ENCODE measurements at places on chromosomes 4 and X. TPM values are rescaled to one million over a fixed set of nuclear protein-coding genes. Genes with fewer than 3 reads are reported as not detected.
A peak's percentile ranks its signal among the peaks of the same experiment; 100 is the strongest.

DNA sequence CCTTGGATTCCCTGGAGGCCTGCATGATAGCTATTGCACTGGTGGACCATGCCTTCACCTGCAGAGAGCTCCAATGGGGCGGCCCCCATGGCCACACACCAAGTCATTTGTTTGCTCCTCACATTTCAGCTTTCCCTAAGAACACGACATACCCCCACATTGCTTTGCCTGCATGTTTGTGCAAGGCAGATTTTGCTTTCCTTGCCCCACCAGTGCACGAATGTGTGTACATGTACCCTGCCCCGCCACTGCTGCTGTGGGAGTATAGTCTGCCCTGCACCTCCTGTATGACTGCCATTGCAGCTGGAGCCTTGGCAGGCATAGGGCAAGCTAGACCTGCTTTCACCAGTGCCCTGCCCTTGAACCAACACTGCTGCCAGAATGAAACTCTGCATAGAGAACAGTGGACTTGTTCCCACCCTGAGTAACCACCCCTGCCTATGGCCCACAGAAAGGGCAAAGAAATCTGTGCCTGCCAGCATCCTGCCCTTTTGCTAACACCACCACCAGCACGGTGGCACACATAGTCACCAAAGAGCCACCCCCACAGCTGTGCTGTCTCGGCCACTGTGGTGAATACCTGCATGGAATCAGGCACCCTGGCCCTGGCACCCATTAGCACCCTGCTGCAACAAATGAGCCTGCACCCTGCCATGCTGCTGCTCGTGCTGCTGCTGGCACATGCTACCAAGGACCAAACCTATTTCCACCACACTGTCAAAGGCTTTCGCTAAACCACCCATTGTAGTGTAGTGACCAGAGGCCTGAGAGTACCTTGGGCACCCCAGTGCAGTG, 661.7 kb upstream of the FAM241A start:
- H3K27ac ChIP-seq: no peak overlapping the region
- H3K27me3 ChIP-seq: no peaks in the 10 kb centered on the region
- DNase-seq: no peak
- no peaks in the 10 kb centered on the region for H3K36me3 ChIP-seq
- H3K4me3 ChIP-seq: no peak overlapping the region

DNA sequence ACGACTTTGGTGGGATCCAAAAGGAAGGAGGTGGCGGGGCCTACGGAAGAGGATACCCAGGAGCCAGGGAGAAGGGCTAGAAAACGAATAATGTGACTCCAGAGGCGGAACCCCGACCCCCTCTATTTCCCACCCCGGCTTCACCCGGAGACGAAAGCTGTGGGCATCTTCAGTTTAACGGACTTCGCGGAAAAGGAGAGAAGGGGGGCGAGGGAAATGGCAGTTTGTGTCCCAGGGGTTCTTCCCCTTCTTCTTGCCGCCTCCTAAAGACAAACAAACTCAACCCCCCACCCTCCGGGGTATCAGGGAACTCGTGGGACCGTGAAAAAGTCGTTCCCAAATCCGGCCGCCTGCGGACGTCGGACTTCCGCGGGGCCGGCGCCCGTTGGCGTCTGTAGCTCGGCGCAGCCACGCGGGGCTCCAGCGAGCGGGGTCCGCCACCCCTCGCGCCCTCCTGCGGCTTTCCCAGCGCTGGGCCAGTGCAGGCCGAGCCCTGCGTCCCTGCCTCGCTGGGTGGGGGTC, 3.6 kb upstream of the LEF1 start:
- H3K36me3 ChIP-seq: peaks cover 4% of the 10 kb centered on the region
- peaks cover 53% of the 10 kb centered on the region for H3K4me1 ChIP-seq
- peak overlapping the region; percentile 97 for H3K4me3 ChIP-seq
- peaks cover 14% of the 10 kb centered on the region for H3K27me3 ChIP-seq
- H3K27ac ChIP-seq: peak overlapping the region; percentile 88
- peak; percentile 81 for DNase-seq

DNA sequence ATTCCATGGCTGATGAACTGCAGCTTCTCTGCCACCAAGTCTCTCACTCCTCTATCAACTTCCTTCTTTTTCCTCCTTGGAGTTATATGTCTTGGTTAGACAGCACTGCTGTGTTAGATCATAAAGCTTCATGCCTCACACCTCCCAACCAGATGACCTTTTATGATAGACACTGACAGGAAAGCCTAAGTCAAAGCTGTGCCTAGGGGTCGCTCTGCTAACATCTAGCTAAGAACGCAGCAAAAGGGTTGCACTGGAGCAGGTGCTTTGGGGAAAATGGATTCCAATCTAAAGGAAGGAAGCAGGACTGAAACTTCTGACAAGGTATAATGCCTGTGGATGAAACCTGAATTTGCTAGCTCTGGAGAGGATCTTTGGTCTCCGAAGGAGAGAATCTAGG, 509.7 kb downstream of the SMARCA1 start:
- no peaks in the 10 kb centered on the region for H3K4me1 ChIP-seq
- DNase-seq: no peak
- H3K4me3 ChIP-seq: no peak overlapping the region

DNA sequence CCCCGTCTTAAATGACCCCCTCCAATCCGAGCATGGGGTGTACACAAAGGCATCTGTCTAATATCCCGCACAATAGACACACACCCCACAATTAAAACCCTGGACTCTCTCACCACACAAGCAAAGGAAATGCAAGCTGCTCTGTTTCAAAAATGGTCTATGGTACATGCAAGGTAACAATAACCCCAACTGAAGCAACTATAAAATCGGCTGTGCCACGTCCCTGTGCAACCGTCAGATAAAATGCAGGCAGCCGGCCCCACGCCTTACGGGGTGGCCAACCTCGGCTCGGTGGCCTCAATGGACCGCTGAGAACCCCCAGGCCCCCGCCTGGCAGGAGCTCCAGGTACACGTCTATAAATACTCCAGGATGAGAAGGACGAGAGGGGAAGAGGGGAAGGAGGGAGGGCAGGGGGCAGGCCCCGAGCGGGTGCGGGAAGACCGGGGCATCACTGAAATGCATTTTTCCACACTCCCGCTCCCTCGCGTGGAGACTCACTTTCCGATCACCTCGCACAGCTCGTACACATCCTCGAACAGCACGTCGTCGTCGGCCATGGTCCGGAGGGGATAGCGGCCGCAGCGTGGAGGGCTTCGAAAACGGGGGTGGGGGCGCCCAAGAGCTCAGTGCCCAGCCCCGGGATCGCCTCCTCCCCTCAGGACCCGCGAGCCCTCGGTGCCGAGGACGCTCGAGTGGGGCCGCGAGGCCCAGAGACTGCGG, 763 bp downstream of the CASK start:
- H3K27ac ChIP-seq: peak overlapping the region; percentile 84
- no peaks in the 10 kb centered on the region for H3K36me3 ChIP-seq
- DNase-seq: peak; percentile 74
- H3K4me3 ChIP-seq: peak overlapping the region; percentile 88
- peaks cover 30% of the 10 kb centered on the region for H3K4me1 ChIP-seq
- H3K27me3 ChIP-seq: peaks cover 2% of the 10 kb centered on the region

- no peaks in the 10 kb centered on the region for H3K4me1 ChIP-seq
- DNase-seq: no peak
- H3K27ac ChIP-seq: no peak overlapping the region
- no peak overlapping the region for H3K4me3 ChIP-seq
- no peaks in the 10 kb centered on the region for H3K27me3 ChIP-seq
Measured at GRCh38 chr4:3671571-3672464, 94.4 kb upstream of the ADRA2C start.

DNA sequence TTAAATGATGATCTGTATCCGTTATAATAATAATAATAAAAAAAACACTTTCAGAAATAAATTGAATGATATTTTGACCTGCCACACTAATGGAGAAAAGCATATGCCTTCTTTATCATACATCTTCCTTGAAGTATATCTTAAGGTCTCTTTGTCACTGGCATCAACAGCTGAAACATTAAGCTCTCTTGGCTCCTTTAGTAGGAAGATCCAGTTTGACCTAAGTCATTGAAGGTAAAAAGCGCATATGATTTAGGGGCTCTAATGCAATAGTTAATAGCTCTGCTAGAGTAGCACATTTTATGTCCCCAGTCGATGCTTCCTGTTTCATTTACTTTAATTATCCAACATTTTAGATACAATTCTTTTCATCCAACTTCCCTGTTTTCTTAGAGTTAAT, 1010.8 kb downstream of the STPG2 start:
- no peak overlapping the region for H3K4me3 ChIP-seq
- no peaks in the 10 kb centered on the region for H3K27me3 ChIP-seq

DNA sequence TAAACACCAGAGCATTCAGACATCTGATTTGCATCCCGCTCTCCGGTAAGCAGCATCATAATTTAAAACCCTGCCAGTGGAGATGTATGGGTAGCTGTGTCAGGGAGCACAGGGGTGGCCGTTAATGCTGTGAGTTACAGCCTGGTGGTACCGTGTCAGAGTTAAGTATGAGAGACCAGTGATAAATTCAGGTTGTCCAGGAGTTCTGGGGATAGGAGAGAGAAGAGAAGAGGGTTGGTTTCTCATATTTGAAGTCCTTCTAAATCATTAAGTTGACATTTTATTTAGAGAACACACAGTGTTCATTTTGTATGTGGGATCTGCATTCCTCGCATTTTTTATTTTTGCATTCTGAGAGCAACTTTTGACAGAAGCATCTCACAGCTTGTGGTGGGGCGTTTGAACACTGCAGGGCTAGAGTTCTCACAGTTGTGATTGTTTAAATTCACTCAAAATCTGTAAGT, 157.6 kb downstream of the DCLK2 start:
- H3K27me3 ChIP-seq: peaks cover 17% of the 10 kb centered on the region
- H3K36me3 ChIP-seq: no peaks in the 10 kb centered on the region
- no peak overlapping the region for H3K4me3 ChIP-seq
- DNase-seq: no peak
- H3K27ac ChIP-seq: no peak overlapping the region
- no peaks in the 10 kb centered on the region for H3K4me1 ChIP-seq

DNA sequence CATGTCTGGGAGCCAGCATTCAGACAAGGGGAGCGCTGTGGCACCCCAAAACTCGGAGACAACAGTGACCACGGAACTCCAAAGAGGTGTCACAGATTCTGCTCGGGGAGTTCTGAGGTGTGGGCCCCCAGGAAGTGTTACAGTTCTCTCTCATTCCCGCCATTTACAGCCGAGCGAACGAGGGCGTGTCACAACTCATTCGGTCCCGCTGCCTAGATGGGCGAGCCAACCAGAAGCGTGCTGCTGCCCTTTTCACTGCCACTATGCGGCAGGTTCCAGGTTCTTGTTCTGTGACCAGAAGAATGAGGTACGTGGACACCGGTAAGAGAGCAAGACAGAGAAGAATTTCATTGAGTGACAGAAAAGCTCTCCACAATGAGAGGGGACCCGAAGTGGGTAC, 1370.6 kb upstream of the AGA start:
- no peak overlapping the region for H3K27ac ChIP-seq
- no peak overlapping the region for H3K4me3 ChIP-seq
- no peak for DNase-seq

- DNase-seq: no peak
- no peak overlapping the region for H3K4me3 ChIP-seq
- no peaks in the 10 kb centered on the region for H3K4me1 ChIP-seq
- no peak overlapping the region for H3K27ac ChIP-seq
- H3K36me3 ChIP-seq: no peaks in the 10 kb centered on the region
Measured at GRCh38 chr4:148226341-148226740, 215.9 kb downstream of the NR3C2 start.

GRCh38 chr4:48093991-48094416, 40.0 kb downstream of the TXK start:
- H3K4me1 ChIP-seq: peaks cover 4% of the 10 kb centered on the region
- no peak overlapping the region for H3K27ac ChIP-seq
- DNase-seq: no peak
- H3K27me3 ChIP-seq: no peaks in the 10 kb centered on the region
- no peak overlapping the region for H3K4me3 ChIP-seq
- H3K36me3 ChIP-seq: peaks cover 32% of the 10 kb centered on the region

DNA sequence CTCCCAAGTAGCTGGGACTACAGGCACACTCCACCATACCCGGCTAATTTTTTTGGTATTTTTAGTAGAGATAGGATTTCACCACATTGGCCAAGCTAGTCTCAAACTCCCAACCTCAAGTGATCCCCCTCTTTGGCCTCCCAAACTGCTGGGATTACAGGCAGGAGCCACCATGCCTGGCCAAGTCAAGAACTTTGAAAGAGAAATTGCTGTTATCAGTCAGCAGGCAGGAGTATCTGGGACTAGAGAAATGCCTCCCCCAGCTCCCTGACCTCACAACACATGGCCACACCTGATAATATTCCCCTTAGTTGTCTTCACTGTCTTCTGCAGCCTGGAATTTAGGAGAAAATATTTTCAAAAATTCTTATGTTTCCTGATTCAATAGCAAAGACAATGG, 7.4 kb downstream of the TXK start:
- no peak for DNase-seq
- peaks cover 22% of the 10 kb centered on the region for H3K36me3 ChIP-seq
- H3K4me3 ChIP-seq: peak overlapping the region; percentile 31

- DNase-seq: no peak
- H3K36me3 ChIP-seq: no peaks in the 10 kb centered on the region
- H3K4me1 ChIP-seq: no peaks in the 10 kb centered on the region
- H3K27me3 ChIP-seq: peaks cover 13% of the 10 kb centered on the region
Measured at GRCh38 chr4:57083090-57083489, 27.1 kb downstream of the IGFBP7 start.

DNA sequence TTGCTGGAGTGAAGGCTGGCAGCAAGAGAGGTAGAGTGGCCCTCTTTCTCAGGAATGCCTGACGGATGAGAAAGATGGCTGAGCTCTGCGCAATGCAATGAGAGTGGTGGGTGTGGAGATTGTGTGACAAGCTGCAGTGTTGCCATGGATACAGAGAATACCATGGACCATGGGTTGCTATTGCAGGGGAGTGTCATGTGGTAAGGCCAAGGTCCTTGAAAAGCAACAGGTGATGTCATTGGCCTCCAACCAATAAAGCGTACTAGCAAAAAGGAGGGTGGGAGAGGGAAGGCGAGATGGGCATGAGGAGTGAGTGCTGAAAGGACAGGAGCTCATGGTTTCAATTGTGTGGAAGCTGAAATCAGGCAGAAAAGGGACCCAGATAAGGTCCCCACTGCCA, 1.8 kb downstream of the PNMA5 start:
- no peak overlapping the region for H3K27ac ChIP-seq
- H3K4me3 ChIP-seq: no peak overlapping the region
- H3K27me3 ChIP-seq: no peaks in the 10 kb centered on the region
- H3K36me3 ChIP-seq: no peaks in the 10 kb centered on the region
- no peak for DNase-seq

DNA sequence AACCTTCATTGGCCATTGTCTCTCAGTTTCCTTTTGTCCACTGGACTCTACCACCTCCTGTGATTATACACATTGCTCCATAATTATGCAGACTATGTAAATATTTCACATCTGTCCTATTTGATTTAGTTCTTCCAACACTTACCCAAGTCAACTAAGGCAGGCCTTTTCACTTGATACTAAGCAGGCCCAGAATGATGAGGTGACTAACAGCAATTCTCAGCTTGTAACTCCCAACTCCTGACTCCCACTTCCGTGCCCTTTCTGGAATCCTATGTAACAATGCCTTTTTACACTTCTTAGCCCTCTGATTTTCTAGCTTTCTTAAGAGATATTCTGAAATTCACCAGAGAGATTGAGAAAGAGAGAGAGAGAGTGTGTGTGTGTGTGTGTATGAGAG, 6.6 kb downstream of the PAK3 start:
- H3K27ac ChIP-seq: no peak overlapping the region
- peaks cover 9% of the 10 kb centered on the region for H3K4me1 ChIP-seq
- no peak for DNase-seq
- H3K36me3 ChIP-seq: no peaks in the 10 kb centered on the region

The ZDHHC15 gene
- total RNA-seq: 0.28 TPM

The USP17L30 gene
- not detected for total RNA-seq

The PPBP gene
- not detected for total RNA-seq

The TEX13C gene
- not detected for total RNA-seq

The TRIML2 gene
- not detected for total RNA-seq

The MID2 gene
- 4.5 TPM for total RNA-seq

The CT45A2 gene
- total RNA-seq: not detected

The GALNTL6 gene
- total RNA-seq: not detected

Data from activated CD4-positive, alpha-beta T cell treated with anti-CD3 and anti-CD28 coated beads, Interleukin-2, amount 10 ng/mL, durations not matched to agents 24 days and 14 days (primary cell).